Suppressor macrophage (primary cell): ENCODE measurements at places on chromosomes 1 and 21.

- no peak for DNase-seq
Observed at GRCh38 chr1:164452549-164452948, 106.4 kb upstream of the PBX1 start.

DNA sequence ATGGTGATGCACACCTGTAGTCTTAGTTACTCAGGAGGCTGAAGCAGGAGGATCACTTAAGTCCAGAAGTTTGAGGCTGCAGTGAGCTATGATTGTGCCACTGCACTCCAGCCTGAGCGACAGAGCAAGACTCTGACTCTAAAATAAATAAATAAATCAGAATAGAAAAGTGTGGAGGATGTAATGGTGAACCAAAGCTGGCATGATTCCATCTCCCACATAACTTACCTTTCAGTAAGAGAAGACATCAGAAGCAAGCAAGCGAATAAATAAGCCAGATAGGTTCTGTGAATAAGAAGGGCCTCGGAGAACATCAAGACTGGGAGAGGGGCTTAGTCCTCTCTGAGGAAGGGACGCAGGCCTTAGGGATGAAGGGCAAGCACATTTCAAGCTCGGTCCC, 59.5 kb downstream of the TOMM20 start:
- DNase-seq: no peak

DNA sequence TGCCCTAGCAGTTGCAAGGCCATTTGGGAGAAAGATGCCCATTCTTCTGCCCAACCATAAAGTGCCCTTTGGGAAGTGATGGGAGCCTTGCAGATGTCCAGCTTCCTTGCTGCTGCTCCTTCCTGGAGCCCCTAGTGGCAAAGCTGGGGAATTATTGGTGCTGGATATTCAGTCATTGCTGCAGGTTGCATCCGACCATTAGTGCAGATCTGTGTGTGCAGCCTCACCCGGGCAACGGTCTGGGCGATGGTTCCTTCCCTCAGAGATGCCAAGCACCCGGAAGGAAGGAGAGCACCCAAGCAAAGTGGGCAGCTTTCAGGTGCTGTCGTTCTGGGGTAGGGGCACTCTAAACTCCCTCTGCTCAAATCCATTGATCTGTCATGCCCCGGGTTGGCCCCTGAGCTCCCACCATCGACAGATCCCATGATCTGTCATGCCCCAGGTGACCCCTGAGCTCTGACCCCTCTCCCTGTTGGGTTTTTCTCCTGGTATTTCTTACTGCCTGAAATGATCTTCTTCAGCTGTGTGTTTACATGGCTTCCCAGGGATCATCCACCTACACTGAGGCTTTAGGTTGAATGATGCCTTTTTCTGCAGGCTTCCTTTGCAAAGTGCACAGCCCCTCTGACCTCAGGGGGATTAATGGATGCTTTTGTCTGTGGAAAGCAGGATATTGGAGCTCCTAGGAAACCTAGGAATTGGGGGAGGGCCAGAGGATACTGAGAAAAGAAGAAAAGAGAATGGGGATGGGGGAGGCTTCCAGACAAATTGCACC, 467.5 kb downstream of the PTPRU start:
- DNase-seq: peak; percentile 67

GRCh38 chr1:222790115-222790514, 24.7 kb upstream of the DISP1 start:
- DNase-seq: no peak

DNA sequence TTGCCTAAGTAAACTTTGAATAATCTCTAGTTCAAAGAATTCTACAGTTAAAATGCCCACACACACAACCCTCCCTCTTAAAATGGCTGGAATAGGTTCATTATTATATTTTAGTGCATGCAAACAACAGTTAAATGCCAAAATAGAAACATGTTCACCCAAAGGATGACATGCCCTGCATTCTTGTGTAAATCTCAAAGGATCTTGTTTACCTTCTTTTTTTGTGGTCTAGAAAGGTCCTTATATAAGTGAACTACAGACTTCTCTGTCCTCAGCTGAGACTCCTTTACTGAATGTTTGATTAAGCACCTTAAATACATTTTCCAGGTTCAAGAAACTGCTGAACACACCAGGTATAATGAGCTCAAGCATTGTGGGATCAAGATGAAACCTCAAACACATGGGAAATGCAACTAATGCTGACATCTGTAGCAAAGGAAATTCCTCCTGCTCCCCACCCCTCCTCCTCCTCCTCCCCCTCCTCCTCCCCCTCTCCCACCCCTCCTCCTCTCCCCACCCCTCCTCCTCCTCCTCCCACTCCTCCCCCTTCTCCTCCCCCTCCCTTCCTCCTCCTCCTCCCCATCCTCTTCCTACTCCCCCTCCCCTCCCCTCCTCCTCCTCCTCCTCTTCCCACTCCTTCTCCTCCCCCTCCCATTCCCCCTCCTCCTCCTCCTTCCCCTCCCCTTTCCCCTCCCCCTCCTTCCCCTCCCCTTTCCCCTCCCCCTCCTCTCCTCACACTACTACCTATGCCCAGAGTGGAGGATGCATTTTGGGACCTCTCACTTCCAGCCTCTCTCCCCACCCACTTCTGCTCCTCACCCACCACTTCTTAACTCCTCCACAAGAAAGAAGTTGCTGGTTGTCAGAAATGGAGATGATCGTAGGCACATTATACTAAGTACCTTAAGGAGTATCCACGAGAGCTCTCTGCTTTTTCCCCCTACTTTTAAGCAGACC, 233.9 kb downstream of the MRPL39 start:
- DNase-seq: no peak

GRCh38 chr1:37714226-37714625, 21.9 kb downstream of the CDCA8 start:
- DNase-seq: no peak

DNA sequence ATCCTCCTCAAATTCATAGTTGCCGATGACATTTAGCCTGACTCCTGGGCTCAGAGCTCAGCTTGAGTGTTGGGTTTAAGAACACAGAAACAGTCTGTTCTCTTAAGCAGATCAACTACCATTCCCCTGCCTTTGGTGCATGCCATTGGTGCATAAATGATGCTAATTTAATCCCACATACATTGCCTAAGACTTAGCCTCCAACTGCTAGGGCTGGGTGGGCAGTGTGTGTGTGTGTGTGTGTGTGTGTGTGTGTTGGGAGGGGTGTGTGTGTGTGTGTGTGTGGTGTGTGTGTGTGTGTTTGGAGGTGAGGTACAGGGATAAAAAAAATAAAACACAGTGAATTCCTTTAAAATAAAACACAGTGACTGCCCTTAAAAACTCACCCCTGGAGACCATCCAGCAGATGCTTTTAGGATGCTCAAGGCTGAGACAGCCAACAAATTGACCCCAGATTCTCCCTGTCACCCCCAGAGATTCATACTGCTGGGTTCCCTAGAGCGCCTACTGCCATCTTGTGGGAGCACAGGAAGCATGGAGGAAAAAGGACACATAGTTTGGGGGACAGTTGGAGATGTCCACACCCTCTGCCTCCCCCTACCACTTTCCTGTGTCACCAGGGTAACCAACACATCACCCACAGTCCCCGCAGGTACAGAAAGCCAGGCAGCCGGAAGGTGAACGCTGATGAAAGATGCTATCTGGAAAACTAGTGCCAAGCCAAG, 30.6 kb downstream of the KLHDC7A start:
- DNase-seq: no peak

DNA sequence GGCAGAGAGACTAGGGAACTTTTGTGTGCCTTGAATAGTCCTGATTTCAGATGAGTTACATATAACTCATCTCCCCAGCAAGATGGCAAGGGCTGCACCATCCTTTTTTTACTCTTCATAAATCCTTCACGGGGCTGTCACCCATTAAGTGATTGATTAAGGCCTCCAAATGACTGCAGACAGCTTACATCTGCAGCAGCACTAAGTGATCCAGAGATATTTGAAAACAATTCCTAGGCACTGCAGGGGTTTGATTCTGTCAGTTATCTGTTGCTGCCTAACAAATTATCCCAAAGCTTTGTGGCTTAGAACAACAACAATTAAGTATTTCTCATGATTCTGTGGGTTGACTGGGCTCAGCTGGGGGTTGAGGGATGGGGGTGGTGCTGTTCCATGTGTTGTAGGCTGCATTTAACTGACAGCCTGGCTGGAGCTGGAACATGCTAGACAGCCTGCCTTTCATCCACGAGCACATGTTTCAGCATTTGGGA, 19.3 kb downstream of the TEX38 start:
- no peak for DNase-seq

DNA sequence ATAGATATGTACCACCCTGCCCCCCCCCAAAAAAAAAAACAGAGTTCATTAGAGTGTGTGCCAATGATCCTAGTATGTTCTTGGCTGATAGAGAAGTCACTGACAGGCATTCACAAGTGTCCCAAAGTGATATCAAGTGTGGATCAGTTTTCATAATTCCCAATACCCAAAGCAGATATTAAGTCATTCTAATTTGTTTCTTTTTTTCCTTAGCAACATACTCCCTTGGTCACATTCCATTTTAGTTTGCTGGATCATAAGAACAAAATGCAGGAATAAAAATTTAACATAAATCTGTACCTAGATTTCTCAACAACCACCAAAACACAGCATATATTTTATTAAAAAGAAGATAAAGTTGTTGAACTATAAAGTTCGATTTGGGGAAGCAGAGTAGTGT, 129.8 kb upstream of the PALMD start:
- no peak for DNase-seq

DNA sequence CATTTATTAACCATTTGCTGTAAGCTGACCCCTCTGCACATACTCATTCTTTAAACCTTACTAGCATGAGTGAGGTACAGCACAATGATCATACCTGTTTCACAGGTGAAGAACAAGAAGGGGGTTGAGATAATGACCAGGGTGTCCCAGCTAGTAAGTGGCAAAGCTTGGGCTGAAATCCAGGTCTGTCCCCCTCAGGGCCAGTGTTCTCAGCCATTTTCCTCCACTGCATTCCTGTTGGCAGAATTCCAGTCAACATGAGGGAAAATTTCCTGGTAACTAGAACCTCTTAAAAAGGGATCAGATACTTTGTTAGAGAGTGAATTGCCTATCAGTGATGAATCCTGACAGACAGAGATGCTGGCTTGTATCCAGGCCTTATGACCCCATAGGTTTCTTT, 48.1 kb downstream of the SPATA46 start:
- no peak for DNase-seq

DNA sequence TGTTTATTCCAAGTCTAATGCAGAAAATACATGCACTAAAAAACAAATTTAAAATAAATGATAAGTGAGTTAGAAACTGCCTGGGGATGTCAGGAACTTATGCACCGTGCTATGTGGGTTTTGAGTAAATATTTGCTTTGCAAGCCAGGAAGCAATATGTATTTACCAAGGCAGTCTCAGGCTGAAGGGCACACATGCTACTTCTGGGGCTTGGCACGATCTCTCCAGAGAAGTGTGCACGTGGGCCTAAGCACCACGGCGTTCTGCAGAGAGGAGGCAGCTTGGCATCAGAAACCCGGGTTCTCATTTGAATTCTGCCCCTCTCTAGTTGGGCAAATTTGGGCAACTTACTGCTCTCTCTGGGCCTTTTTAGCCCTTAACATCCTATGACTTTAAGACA, 72.6 kb upstream of the ROR1 start:
- DNase-seq: no peak
